Hematopoietic multipotent progenitor cell treated with erythropoietin and hydrocortisone succinate and interleukin-3 and kit ligand, for 4 days (in vitro differentiated cells): ENCODE measurements at places on chromosomes 1 and 21.

DNA sequence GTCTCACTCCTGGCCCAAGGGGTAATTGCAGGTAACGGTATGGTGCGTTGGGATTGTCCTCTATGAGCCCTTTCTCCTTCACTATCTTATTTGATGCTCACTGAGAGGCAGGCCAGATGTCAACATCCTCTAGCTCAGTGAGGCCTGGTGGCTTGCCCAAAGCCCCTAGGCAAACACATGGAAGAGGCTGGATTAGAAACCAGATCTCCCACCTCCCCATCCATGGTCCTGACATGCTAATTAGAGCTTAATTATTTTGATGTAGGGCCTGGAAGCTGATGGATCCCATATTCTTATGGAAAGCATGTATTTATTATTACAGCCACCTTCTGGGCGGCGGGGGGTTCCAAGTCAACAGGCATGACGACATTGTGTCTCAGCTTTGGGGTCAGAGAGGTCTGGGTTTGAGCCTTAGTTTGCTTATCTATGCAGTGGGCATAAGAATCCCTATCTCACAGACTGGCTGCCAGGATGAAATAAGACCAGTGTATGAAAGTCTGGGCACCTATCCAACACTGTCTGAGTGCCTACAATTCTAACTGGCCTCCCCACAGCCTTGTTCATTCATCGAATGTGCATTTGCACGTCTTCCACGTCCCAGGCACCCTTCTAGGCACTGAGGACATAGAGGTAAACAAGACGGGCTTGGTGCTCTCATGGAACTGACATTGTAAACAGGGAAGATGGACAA is 6.2 kb downstream of the SMPDL3B start:
- DNase-seq, result peak; percentile 71

GRCh38 chr1:199774433-199775089 is 252.9 kb upstream of the NR5A2 start:
- DNase-seq, result no peak

GRCh38 chr1:205239078-205239477 is 11.3 kb downstream of the TMCC2 start:
- DNase-seq, result no peak

DNA sequence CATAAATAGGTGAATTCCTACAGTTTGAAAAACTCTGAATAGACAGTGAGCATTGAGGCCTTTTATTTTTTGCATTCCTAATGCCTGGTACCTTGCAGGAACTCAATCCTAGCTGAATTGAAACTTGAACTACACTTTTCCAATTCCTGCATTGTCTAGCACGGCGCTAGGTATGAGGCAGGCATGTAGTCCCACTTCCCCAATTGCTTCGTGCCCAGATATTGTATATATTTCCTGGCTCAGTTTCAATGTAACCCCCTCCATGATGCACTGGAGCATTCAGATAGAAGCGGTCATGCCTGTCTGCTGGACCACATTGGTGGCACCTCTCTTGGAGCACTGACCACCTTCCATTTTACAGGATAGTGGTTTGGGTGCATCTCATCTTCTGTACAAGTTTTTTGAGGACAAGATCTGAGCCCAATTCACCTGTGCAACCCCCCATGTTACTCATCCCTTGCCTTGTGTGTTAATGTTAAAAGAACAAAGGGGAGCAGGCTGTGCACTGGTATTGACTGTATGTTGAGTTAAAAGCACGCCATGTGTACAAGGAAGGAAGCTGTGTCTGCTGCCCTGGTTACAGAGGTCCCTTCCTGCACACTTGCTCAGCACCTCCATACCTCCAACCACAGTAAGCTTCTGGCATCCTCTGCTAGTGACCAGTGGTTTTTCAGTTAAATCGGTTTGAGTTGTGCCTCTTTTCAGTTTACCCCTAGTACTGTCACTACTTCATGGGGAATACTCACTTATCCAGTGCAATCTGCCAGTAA is 10.0 kb upstream of the RAB7B start:
- peak; percentile 61 for DNase-seq

GRCh38 chr1:99173282-99173681 is 91.0 kb upstream of the PLPPR4 start:
- no peak for DNase-seq

- peak; percentile 97 for DNase-seq
Measured at GRCh38 chr1:28926629-28927265, 12.4 kb downstream of the EPB41 start.

DNA sequence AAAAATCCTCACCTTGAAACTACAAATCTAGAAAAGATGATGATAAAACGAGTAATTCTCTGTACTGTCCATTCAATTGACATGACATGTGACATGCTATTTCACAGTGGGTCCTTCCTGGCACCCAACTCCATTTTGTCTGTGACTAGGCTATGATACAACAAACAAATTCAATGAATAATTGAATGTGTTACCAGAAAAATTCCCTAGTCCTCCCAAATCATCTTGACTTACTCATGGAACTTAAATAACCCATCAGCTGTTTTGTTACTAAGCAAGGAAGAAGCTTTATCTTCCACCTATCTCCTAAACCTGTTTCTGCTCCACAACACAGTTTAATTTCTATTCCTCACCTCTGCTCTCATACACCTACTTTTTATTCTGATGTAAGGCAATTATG is 30.4 kb downstream of the B3GALNT2 start:
- no peak for DNase-seq

DNA sequence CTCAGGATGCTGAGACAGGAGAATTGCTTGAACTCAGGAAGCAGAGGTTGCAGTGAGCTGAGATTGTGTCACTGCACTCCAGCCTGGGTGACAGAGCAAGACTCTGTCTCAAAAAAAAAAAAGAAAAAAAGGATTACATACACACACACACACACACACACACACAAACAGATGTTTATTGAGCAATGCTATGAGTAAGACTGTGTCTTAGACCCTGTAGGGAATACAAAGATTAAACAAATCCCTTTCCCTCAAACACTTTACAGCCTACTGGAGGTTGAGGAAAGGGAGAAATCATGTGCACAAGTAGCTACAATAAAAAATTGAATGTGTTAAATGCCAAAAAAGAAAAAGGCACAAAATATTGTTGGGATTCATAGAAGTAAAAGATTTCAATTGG is 58.1 kb downstream of the RPAP2 start:
- peak; percentile 40 for DNase-seq

- DNase-seq, result peak; percentile 38
Measured at GRCh38 chr1:7380712-7381111, 390.4 kb upstream of the VAMP3 start.

GRCh38 chr21:20527731-20528460 is 470.3 kb upstream of the NCAM2 start:
- peak; percentile 4 for DNase-seq

GRCh38 chr1:235500971-235501540 is 3.2 kb downstream of the B3GALNT2 start:
- DNase-seq, result no peak

DNA sequence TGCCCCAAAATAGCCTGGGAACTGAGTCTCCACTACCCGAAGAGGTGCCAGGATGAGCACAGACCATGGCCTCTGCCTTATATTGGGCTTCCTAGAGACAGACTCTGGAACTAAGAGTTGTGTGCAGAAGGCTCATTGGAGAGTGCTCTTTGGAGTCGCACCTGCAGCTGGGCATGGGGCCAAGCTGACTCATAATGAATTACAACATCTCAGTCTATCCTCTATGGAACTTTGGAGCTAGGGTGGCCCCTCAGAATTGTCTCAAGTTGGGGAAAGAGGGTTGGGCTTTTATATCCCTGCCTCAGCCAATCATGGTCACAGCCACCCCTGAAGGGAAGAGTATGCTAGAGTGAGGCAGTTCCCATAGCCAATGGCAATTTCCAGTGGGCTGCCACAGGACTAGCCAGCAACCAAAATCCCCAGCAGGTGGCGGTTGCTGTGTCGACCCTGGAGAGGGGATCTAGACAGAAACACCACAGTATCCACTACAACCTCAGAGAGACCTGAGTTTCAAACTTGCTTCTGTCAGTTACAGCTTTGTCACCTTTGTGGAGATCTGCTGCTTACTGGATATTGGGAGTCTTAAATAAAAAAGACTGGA is 93.8 kb downstream of the DMRTA2 start:
- DNase-seq, result no peak

DNA sequence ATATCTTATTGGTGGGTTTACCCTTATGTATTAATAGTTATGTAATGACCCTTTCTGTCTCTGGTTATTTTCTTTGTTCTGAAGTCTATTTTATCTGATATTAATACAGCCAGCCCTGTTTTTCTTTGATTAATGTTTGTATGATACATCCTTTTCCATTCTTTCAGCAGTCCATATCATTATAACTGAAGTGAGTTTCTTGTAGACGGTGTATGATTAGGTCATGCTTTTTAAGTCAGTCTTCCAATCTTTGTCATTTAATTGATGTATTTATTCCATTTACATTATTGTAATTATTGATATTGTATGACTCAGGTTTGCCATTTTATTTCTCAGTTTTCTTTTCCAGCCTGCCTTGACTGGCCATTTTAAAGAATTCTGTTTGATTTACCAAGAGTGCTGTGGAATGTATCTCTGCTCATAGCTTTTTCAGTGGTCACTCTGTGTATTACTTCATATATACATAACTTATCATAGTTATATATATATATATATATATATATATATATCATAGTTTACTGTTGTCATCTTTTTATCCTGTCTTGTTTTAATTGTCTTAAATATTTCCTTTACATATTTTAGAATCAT is 10.5 kb downstream of the RAB4A start:
- DNase-seq, result no peak
